HFFc6 (cell line): ENCODE measurements at places on chromosomes 7 and 10. TPM values are rescaled to one million over a fixed set of nuclear protein-coding genes. Genes with fewer than 3 reads are reported as not detected.

CHST3 gene
- total RNA-seq, result 34.9 and 45.9 TPM in 2 replicates

AUTS2 gene
- not detected in 3 replicates for total RNA-seq

AKR1C4 gene
- total RNA-seq, result not detected in 3 replicates

PDGFA gene
- 8.1 to 8.7 TPM (median 8.6 TPM) in 3 replicates for total RNA-seq

SLIT1 gene
- not detected in 2 replicates for total RNA-seq

FGFBP3 gene
- 0.45 to 0.54 TPM (median 0.51 TPM) in 3 replicates for total RNA-seq

NAT16 gene
- not detected in 3 replicates for total RNA-seq

CDH23 gene
- total RNA-seq, result 0.03 to 0.05 TPM (median 0.03 TPM) in 3 replicates

ICA1 gene
- total RNA-seq, result not detected in 3 replicates

DOCK1 gene
- 46.1 to 55.8 TPM (median 53.9 TPM) in 3 replicates for total RNA-seq

SPOCK2 gene
- not detected in 2 replicates for total RNA-seq

VIPR2 gene
- total RNA-seq, result not detected in 3 replicates

ASZ1 gene
- not detected in 3 replicates for total RNA-seq

ACTL6B gene
- not detected in 2 replicates for total RNA-seq

LRIT1 gene
- not detected in 3 replicates for total RNA-seq

SPDYE11 gene
- not detected in 3 replicates for total RNA-seq

RNF148 gene
- not detected in 3 replicates for total RNA-seq

LRRC61 gene
- total RNA-seq, result not detected in 3 replicates

MRC1 gene
- 0.05 TPM in 1 of 3 replicates, not detected in the others for total RNA-seq

IKZF1 gene
- total RNA-seq, result not detected in 3 replicates

SSC4D gene
- 0.69 to 1.0 TPM (median 0.96 TPM) in 3 replicates for total RNA-seq

PAPOLB gene
- total RNA-seq, result not detected in 3 replicates

RBP4 gene
- not detected in 3 replicates for total RNA-seq

SFTPA1 gene
- not detected in 3 replicates for total RNA-seq
